ENCODE measurements at places on chromosomes 3 and 15.

- DNase-seq, result no peak
Observed at GRCh38 chr3:23075496-23075895, 127.6 kb upstream of the UBE2E2 start.

DNA sequence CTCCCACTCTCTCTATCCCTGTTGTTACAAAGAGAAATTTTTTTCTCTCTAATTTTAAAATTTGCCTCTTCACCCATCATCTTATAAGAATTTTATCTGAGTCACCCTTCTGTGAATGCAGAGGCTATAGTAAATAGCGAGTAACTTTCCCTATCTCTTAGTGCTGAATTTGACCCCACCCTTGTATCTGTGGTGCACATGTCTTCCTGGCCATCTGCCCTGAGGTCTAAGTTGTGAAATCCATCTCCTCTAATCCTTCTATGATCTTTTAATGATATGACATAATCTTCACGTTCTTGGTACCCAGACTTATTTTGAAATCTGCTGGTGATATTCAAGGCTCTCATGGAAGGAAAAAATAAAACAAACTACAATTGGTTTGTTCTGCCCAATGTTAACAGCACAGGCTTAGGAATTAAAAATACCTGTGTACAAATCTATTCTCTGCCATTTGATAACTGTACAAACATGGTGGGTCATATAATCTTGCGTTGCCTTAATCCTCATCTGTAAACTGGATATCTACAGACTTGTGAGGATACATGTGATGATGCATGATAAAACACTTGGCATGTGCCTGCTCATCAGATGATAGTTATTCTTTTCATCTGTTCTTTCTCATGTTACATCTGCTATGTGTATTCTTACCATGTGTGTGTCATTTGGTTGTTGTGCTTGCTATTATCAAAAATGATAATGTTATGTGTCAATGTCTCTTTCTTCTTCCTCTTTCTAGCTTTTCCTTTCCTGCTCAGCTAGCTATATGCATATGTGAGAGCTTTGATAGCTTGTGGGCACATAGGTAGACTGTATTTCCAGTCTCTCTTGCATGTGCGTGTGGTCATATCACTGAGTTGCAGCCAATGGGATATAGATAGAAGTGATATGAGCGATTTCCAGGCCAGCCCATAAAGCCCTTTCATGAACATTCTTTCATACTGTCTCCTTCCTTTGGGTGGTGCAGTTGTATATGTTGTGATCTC, 13.7 kb upstream of the CCR3 start:
- no peak for DNase-seq

GRCh38 chr15:90545095-90545494, 15.4 kb downstream of the CRTC3 start:
- no peak for DNase-seq

DNA sequence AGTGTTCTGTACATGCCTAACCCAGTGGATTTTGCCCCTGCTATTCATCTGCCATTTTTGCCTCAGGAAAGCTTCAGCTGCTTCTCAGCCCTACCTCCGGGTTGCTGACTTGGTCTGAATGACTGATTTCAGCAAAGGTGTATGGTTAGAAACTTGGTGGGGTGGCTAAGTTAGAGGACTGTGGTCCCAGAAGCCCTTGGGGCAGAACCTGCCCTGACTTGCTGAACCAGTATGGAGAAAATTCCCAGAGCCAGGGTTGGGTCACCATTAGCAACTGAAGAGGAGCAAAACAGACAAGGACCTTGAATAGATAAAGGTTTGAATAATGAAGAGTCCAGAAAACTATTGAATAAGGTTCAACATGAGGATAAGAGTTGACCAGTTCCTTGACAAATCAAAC, 6.1 kb upstream of the WWTR1 start:
- no peak for DNase-seq

- peak; percentile 2 for DNase-seq
Observed at GRCh38 chr3:68007621-68008226, 353.3 kb upstream of the SUCLG2 start.

- no peak for DNase-seq
Observed at GRCh38 chr3:73681610-73682009, 56.9 kb upstream of the PDZRN3 start.

GRCh38 chr15:67928666-67929065, 88.8 kb upstream of the RNU6-1 start:
- no peak for DNase-seq

All from stimulated activated effector memory CD8-positive, alpha-beta T cell treated with anti-CD3 and anti-CD28 coated beads, Interleukin-12 subunit alpha, Interleukin-12 subunit beta, amount 100 ng/mL, for 72 hours (primary cell).